NCI-H82 (cell line): ENCODE measurements at places on chromosomes 2 and 18.
A peak's percentile ranks its signal among the peaks of the same experiment; 100 is the strongest.

- no peak for DNase-seq
Measured at GRCh38 chr2:16252891-16253290, 312.5 kb downstream of the MYCN start.

DNA sequence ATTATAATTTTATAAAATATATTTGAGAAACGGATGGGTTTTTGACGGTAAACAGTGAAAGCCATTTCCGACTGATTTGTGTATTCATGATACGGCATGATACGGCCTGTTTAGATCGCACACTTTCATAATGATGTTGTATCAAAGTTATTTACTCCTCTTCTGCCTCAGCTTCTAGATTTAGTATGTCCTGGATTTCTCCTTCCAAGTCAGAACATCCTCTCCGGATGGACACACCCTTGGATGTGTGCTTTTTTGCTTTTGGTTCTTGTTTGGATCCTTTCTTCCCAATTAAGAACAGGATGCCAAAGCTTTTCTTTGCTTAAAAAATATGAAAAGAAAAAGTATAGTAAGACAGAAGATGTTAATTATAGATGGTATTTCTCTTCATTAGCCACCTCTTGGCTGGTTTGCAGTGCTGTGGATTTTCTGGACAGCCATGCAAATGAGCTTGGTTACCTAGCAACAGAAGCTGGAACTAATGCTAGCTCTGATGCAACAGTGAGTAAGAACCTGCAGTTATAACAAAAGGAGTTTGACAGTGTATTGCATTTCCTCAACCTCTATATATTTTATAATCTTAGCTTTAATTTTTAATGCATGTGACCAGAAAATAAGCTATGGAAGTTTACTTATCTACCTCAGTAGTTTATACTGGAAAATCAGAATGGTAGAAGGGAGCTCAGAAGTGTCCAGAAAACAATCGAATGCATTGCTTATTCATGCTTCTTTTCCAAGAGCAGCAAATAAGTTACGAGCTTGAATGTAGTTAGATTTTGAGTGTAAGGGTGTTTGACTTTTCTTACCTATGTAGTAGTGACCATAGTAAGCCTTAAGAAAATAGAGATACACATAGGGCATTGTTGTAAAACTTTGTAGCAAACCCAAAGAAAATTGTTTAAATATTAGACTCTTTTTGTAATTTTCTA, 27.9 kb downstream of the RMND5A start:
- peak; percentile 29 for DNase-seq

DNA sequence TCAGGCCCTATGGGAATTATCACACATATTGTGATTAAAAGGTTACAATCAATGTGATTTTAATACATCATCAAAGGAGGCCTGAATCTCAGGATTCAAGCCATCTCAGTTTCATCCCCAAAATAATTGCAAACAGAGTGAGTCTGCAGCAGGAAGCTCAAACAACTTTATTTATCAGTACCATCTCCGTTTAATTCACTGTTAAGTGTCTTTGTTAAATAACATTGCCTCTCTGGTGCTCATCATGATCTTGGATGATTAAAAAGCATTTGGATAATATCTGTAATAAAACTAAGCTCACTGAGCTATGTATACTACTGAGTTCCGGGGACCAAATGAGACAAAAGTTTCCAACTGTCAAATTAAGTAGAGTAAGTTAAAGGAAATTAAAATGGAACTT, 817.8 kb upstream of the CNTNAP5 start:
- no peak for DNase-seq

DNA sequence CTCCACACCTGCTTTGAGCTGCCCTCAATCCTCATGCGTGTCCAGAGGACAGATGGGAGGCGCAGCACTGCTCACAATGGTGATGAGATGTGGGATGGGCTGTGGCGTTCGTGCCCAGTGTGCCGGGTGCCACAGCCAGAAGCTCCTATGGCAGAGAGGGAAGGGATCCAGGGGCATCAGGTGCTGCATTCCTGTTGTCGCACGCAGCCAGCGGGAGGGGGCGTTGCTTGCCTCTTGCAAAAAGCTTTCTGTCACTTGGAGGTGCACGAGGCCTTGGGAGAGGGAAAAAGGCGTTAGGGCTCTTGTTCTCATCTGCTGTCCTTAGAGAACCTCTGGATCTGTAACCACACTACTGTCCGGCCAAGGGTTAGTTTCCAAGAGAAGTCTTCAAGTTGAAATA, 29.2 kb upstream of the ALLC start:
- peak; percentile 63 for DNase-seq

- DNase-seq, result no peak
Measured at GRCh38 chr18:63970809-63971205, 926 bp downstream of the SERPINB8 start.

DNA sequence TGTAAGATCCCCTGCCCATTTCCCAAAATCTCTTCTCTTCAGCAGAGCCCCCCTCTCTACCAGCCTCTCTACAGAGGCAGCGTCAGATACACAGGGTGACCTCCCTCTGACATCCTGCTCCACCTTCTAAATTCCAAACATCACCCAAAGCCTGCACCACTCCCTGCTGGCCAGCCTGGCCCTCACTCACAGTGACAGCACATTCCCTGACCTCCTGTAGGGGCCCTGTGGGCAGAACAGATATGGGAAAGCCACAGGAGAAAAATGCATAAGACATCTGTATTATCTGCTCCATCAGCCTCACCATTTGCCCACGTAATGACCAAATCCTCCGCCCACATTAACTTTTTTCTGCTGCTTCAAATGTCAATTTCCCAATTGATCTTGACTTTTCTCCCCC, 40.6 kb downstream of the TRABD2A start:
- no peak for DNase-seq

DNA sequence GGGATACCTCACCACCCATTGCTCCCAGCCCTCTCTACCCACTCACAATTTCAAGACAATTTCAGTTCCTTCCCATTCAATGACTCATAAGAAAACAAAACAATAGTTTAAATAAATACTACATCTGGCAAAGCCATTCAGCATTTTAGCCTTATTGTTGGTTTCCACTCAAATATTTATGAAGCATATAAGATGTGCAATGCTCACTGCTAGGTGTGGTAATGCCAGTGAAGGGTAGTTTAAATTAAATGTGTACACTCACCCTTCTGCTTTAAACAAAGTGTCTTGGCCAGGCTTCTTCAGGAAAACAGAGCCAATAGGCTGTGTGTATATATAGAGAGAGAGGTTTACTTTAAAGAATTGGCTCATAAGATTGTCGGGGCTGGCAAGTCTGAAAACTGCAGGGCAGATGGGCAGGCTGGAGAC, 37.0 kb downstream of the INO80C start:
- no peak for DNase-seq

GRCh38 chr2:208062961-208063360, 37.6 kb upstream of the PLEKHM3 start:
- no peak for DNase-seq

GRCh38 chr18:46239549-46239948, 135.4 kb downstream of the HAUS1 start:
- no peak for DNase-seq

GRCh38 chr2:103809415-103809814, 1044.5 kb upstream of the POU3F3 start:
- DNase-seq, result no peak

DNA sequence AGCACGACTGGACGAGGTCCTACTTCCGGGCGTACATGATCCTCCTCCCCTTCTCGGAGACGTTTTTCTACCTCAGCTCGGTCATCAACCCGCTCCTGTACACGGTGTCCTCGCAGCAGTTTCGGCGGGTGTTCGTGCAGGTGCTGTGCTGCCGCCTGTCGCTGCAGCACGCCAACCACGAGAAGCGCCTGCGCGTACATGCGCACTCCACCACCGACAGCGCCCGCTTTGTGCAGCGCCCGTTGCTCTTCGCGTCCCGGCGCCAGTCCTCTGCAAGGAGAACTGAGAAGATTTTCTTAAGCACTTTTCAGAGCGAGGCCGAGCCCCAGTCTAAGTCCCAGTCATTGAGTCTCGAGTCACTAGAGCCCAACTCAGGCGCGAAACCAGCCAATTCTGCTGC, 24.8 kb downstream of the LYPD1 start:
- DNase-seq, result no peak

- no peak for DNase-seq
Measured at GRCh38 chr2:12335131-12335530, 381.6 kb upstream of the TRIB2 start.

- DNase-seq, result no peak
Measured at GRCh38 chr18:77617694-77618093, 368.0 kb downstream of the GALR1 start.

- DNase-seq, result no peak
Measured at GRCh38 chr18:74356959-74357358, 41.3 kb downstream of the C18orf63 start.

- DNase-seq, result no peak
Measured at GRCh38 chr2:73004466-73004865, 67.0 kb downstream of the SFXN5 start.

DNA sequence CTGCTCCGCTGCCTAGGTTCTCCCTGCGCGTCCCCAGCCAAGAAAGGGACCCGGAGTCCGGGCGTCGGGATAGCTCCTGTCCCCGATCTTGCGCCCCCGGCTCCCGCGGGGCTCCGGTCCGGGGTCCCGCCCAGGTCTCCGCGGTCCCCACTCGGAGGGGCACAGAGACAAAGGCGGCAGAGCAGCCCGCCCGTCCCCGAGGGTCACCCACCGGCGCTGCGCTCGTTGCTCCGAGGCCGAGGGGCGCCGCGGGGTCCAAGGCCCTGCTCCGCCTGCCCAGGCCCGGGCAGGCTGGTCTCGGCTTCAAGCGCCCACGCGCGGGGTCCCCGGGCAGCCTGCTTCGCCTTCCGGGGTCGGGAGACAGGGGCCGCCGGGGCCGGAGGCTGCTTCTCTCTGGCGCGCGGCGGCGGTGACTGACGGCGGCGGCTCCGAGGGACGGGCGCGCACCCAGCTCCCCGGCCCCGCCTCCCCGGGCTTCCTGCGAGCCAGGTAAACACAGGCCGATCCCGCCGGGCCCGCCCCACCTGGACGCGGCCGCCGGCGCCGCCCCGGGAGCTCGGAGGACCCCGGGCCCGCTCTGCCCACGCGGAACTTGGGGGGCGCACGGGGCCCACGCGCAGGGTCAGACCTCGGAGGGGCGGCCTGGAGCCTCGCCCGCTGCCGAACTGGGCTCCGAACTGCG, at the start of gene MBP:
Gene MBP (minus strand): TSS at position 415 of the 682 bp plus-strand sequence. CDS start 27,522 bp downstream, outside the sequence.
- no peak for DNase-seq
